ENCODE measurements at places on chromosomes 13 and 19.

- no peak for DNase-seq
These were observed 2.0 kb downstream of the FBL start for GRCh38 chr19:39843919-39844793.

DNA sequence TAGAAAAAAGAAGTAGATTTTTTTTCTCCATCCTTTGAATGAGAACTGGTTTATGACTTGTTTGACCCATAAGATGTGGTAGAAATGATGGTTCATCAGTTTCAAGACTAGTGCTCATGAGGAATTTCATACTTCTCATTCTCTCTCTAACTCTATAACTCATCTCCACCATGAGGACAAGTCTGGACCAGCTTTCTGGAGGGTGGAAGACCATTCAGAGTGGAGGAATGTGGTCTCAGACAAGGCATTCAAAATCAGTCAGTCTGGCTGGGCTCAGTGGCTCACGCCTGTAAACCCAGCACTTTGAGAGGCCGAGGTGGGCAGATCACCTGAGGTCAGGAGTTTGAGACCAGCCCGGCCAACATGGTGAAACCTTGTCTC is 3.5 kb upstream of the EID2 start:
- no peak for DNase-seq

- no peak for DNase-seq
These were observed 8.2 kb downstream of the GPC5 start for GRCh38 chr13:91406619-91407018.

DNA sequence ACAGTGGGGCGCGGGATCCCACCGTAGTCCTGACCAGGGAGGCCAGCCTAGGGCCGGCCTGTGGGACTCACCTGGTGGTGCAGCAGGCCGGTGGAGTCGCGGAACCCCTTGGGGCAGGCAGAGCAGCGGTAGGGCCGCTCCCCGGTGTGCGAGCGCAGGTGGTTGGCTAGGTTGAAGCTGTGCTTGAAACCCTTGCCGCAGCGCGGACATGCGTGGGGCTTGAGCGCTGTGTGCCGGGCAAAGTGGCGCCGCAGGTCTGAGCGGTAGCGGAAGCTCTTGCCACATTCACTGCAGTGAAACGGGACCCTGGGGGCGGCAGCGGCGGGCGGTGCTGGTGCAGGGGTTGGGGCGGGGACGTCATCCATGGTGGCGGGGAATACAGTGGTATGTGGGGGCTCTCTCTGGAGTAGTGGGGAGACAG is 1.8 kb downstream of the FIZ1 start:
- no peak for DNase-seq

- DNase-seq: no peak
These were observed 3.5 kb downstream of the GAMT start for GRCh38 chr19:1397838-1398237.

DNA sequence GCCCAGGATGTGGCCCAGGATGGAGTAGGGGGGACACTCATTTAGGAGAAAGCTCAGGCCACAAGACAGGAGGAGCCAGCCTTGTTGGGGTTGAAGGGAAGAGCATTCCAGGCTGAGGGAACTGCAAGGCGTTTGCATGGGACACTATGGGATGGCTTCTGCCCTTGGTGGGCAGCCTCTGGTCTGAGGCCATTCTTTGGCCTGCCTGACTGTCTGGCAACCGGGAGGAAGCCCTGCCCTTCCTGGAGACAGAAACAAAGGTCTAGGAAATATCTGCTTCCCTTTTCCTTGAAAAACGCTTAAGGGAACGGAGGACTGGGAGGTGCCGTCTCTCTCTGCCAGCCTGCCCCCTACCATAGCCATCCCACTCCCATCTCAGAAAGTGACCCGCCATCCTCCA is 2.8 kb upstream of the ICAM1 start:
- no peak for DNase-seq

- DNase-seq: no peak
These were observed 246.1 kb upstream of the MIR17HG start for GRCh38 chr13:91101381-91101780.

- no peak for DNase-seq
These were observed 1.8 kb downstream of the FBN3 start for GRCh38 chr19:8147582-8147978.

DNA sequence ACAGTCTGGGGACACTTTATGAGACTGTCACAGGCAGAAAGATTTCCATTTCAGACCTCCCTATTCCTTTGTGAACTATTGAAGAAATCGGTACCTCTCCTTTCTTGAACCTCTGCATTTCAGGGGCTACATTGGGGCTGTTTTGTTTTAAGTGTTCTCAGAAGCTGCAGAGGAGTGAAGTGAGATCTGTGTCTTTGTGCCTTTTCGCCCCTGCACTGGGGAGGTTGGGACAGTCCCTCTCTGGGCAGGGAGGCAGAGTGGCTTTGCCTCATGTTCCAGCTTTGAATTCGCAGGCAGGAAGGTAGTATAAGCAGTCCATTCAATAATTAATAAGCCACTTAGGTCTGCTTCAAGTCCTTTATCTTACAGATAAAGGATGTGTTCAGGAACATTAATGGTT is 9.5 kb upstream of the AMER2 start:
- no peak for DNase-seq

DNA sequence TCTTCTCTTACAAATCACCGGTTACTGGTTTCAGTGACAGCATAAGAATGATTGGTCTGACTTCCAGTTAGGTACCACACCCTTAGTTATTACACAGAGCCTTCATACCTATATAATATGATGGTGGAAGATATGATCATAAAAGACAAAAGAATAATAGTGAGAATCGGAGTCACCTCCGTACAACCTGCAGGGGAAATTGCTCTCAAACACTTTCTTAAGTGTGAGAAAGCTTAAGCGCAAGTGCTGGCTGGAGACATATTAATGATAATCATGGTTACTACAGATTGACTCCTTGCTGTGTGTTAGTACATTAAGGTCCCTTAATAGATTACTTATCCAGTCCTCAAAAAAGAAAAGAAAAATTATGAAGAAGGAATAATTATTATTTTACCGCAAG is 1.8 kb upstream of the LHFPL6 start:
- no peak for DNase-seq

- no peak for DNase-seq
These were observed 90.9 kb downstream of the NALCN start for GRCh38 chr13:101325423-101325822.

DNA sequence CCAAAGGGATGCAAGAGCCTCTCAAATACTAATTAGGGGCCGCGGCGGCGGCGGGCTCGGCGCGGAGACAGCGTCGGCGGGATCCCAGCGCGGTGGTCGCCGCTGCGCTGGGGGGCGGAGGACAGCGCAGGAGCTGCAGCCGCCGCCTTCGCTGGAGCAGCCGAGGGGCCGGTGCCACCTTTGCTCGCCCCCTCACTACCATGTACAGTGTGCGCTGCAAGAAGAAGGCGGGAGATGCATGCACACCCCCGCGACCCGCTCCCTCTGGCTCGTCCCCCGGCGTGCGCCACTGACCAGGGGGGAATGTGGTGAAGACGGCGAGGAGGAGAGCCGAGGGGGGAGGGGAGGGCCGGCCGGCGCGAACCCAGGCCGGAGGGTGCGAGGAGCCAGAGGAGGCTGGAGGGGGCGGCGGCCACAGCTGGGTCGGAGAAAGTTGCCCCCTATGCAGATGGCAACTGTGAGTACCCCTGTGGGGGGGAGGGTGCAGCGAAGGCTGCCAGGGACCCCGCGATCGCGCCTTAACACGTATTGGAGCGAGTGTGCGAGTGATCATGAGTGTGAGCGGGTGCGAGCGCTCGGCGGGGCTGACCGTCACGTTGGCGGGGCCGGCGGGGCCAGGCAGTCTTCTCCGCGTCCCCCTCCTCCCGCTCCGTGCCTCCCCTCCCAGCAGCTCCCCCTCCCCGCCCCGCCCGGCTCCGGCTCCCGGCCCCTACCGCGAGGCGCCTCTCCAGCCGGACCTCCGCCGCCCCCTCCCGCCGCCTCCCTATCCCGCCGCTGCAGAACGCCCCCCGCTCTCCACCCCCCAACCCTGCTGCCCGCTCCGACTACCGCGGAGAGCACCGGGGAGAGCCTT is 808 bp downstream of the SLITRK5 start:
- DNase-seq: no peak

- DNase-seq: no peak
These were observed 58.5 kb downstream of the SPATA13 start for GRCh38 chr13:24218977-24219376.

GRCh38 chr13:73913079-73913740 is 221.0 kb downstream of the KLF12 start:
- DNase-seq: no peak

DNA sequence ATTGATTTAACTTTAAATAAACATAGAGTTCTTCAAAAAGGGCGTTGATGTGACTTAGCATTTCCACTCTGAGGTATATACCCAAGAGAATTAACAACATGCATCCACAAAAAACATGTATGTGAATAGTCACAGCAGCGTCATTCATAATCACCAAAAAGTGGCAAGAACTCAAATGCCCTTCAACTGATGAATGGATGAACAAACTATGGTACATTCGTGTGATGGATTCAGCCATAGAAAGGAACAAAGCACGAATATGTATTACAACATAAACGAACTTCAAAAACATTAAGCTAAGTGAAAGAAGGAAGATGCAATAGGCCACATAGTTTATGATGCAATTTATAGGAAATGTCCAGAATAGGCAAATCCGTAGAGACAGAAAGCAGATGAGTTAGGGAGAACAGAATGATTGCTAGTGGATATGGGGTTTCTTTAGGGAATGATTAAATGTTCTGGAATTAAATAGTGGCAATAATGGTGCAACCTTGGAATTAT is 72.3 kb upstream of the UQCRFS1 start:
- DNase-seq: no peak

DNA sequence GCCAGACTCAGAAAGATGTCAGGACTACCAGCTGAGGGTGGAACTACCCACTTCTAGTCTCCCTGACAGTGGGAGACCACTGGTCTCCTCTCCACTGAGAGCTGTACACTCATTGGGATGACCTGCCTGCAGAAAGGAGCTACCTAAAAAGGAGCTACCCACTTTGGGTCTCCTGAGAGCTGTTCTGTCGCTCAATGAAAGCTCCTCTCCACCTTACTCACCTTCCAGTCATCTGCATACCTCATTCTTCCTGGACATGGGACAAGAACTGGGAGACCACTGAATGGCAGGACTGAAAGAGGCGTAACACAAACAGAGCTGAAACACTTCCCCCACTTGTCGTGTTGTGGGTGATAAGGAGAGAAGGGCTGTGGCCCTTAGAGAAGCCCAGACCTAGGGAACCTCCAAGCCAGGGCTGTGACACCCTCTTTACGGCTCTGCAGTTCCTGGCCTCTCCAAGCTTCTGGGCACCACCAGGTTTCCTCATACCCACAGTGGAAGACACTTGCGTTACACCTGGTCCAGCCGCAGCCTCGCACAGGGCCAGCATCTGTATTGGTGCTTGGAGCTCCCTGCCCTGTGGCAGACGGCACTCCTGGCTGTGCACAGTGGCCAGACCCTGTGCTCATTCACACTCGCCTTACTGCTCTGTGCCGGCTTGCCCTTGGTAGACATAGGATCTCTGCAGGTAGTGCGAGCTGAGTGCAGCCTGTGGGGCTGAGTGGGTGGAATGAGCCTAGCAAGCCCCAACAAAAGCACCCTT is 54.9 kb upstream of the SLITRK6 start:
- DNase-seq: no peak

DNA sequence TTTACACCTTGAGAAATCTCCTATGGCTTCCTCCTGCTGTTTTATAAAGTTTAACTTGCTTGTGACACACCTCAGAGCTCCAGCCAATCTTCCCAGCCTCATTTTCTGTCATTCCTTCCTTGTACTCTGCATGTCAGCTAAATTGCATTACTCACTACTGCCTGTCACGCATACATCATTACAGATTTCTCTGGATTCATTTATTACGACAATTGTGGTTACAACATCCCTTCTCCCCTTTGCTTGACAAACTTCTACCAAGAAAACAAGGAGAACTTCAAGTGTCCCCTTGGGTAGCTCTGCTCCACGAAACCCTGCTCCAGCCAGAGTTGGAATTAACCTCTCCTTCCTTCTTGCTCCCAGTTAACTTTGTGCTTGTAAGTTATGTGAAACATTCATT is 22.0 kb upstream of the GPR18 start:
- DNase-seq: no peak

DNA sequence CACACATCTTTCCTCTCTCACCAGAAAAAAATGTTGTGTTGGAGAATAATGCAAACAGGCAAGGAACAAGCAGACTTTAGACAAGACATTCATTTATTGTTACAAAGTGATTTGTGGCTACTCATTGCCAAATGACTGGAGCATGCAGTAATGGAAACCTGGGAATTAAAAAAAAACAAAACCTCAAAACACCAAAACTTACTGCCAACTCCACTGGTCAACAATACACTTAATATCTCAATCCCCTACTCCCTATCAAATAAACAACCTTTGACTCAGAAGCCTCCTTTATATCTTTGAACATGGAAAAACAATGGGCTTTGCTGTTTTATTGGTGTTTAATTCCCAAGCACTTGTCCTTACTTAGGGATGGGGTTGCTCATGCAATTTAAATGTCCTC is 112.8 kb downstream of the POSTN start:
- DNase-seq: no peak

GRCh38 chr19:2603334-2603733 is 99.2 kb downstream of the GNG7 start:
- no peak for DNase-seq

GRCh38 chr19:52248241-52248640 is 21.1 kb upstream of the ZNF766 start:
- peak; percentile 48 for DNase-seq

- no peak for DNase-seq
These were observed 24.4 kb upstream of the GPR18 start for GRCh38 chr13:99282264-99283231.

DNA sequence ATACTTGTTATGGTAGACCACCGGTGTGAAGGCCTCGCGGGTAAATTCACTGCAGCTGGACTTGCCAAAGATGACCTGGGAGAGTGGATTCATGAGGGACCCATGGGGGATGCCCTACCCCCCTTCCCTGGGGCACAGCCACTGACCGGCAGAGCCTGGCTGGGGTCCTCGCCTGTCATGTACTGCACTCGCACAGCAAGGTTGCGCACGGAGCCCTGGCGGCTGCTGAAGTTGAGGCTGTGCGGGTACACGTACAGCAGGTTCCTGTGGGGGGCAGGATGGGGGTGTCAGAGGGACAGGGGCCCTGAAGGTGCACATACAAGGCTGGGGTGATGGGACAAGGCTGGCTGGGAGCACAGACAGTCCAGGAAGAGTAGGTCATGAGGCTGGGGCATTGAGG is 1.4 kb upstream of the ANGPTL8 start:
- DNase-seq: no peak

GRCh38 chr19:5947435-5947834 is 30.5 kb downstream of the RANBP3 start:
- no peak for DNase-seq
